ENCODE measurements at places on chromosomes 6 and 20.

- DNase-seq, result no peak
Observed at GRCh38 chr6:2232445-2232844, 13.0 kb downstream of the GMDS start.

DNA sequence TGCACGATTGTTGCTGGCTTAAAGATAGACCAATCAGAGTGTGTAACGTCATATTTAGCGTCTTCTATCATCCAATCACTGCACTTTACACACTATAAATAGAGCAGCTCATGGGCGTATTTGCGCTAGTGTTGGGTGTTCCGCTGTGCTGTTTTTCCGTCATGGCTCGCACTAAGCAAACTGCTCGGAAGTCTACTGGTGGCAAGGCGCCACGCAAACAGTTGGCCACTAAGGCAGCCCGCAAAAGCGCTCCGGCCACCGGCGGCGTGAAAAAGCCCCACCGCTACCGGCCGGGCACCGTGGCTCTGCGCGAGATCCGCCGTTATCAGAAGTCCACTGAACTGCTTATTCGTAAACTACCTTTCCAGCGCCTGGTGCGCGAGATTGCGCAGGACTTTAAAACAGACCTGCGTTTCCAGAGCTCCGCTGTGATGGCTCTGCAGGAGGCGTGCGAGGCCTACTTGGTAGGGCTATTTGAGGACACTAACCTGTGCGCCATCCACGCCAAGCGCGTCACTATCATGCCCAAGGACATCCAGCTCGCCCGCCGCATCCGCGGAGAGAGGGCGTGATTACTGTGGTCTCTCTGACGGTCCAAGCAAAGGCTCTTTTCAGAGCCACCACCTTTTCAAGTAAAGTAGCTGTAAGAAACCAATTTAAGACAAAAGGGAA is 57.9 kb downstream of the TRIM38 start:
- peak; percentile 95 for DNase-seq

DNA sequence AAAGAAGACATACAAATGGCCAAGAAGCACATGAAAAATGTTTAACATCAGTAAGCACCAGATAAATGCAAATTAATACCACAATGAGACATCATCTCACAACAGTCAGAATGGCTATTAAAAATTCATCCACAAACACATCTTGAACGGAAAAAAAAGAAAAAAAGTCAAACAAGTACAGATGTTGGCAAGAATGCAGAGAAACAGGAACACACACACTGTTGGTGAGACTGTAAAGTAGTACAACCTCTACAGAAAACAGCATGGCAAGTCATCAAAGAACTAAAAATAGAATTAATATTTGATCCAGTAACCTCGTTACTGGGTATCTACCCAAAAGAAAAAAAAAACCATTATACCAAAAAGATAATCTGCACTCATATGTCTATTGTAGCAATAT is 6.5 kb downstream of the STX7 start:
- no peak for DNase-seq

DNA sequence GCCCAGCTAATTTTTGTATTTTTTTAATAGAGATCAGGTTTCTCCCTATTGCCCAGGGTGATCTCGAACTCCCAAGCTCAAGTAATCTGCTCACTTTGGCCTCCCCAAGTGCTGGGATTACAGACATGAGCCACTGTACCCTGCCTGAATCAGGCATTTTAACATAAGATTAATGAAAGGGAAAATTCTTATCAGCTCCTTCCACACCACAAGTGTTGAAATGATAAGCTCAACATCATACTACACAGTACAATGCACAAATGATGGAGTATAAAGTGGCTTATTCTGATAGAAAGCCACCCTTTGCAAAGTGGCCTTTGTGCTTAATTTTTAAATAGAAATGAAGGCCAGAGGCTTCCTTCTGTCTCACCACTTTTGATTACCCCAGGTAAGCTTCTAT is 71.3 kb upstream of the MCHR2 start:
- no peak for DNase-seq

DNA sequence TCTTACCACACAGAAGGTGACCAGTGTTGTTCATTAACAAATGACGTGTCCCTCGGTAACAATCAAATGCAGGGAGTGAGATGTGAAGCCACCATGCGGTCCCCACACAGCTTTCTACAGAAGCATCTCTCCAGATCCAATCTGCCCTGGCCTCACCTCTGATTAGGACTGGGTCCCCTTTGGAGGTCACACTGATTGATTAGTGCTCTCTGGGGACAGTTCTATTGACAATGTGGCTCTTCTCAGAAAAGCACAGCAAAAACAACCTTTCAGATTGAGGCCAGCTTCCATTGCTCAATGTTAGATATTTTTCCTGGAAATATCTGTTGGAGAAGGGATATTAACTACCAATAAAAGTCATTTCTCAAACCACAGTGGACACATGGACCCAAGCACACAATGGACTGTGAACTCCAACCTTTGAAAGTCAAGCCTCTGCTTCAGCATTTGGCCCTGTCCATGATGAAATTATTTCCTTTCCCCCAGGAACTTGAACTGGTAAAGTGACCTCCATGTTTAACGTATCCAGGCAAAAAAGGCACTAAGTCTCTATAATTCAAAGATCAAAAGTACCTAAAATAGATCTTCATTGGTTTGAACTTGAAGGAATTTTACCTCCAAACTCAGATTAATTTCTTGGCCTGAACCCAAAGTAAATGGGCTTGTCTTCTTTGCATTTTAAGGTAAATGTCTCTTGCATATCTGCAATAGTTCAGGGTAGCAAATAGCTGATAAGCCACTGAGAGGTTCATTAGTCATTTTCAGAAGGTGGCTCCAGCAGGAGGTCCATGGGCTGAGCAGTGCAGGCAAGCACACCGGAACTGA is 118.5 kb downstream of the FOXA2 start:
- DNase-seq, result no peak

DNA sequence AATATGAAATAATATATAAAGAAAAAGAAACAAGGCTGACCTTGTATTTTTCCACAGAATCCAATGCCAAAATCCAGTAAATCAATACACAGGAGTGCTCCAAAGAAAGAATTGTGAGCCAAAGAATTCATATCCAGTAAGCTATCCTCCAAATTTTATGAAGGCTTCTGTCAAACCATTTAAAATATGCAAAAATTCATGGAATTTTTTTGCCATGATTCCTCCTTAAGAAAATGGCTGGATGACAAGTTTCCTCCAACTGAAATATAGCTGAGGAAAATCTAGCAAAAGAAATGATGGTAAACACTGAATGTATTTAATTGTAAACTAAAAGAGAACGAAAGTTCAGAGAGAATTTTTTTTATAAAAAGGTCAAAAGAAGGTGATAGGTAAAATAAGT is 290.3 kb downstream of the UBE3D start:
- no peak for DNase-seq

- no peak for DNase-seq
Observed at GRCh38 chr20:36493051-36493800, 48.1 kb upstream of the MYL9 start.

- no peak for DNase-seq
Observed at GRCh38 chr20:13665709-13666395, 27.1 kb upstream of the TASP1 start.

GRCh38 chr20:14595051-14595450 is 257.6 kb upstream of the FLRT3 start:
- no peak for DNase-seq

DNA sequence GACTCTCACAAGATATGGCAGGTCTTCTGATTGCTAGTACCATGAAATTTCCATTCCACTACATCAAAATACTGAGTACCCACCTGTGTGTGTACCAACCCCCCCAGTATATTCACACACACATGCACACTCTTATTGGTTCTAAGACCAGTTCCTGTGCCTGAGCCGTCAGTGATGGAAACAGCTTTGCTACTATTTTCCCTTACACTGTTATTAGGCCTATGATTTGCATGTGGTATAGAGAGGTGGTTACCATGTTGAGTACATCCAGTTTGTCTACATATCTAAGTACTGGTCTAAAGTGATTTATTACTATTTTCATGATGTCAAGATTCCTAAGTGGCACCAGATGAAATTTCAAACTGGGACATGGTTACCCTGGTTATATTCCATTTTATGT is 459.9 kb downstream of the BCKDHB start:
- DNase-seq, result no peak

GRCh38 chr6:23371132-23371915 is 754.7 kb upstream of the NRSN1 start:
- no peak for DNase-seq

DNA sequence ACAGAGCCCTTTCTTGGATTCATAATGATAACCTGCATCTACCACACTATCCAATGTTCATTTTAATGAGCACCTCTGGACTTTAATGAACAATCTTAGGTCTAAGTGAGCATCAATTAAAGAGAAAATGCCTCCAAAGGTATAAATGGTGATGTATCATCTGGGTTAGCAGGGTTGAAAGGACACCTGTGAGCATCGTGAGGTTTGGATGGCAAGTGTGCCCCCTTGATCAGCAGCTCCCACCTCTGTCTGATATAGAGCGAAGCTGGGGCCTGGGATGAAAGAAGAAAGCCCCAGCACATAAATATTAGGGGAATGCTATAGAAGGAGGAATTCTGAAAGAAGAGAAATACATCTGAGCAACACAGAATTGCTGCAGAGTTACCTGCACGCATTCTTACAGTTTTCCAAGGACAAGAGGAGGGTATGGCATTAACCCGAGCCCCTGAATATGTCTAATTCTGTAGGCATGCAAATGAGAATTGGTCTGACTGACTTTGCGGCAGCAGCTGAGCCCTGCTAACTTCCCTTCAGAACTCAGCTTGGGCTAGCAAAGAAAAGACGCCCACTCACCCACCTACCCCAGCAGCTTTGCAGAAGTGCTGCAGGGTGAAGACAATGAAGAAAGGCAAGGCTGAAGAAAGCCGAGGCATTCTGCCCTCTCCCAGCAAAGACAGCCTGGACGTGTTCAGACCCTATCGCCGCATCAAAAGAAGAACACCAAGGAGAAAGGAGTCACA is 136.2 kb downstream of the GMPR start:
- no peak for DNase-seq

DNA sequence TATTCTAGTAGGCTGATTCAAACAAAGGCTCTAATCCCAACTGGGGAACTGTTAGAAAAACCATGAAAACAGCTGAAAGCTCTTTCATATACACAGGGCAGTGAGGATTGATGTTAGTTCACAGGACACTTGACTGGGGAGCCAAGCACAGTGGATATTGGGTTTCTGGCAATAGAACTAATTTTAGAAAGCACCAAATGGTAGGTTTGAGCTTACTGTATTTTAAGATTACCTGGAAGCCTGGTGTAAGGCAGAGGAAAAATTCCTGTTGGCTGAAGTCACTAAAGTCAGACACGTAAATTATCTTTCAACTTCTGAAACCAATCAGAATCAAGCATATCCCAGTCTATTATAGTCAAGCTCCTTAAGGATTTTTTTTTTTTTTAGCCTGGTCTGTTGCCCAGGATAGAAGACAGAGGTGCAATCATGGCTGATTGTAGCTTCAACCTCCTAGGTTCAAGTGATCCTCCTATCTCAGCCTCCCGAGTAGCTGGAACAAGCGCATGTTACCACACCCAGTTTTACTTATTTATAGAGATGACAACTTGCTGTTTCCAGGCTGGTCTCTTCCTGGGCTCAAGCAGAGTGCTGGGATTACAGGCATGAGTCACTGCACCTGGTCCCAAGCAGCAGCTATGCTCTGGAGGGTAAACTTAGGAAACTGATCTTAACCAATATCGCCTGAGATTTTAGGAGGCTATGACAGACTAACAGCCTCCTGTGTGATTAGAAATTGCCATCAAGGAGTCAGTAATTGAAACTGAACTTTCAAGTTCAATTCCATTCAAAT is 32.5 kb upstream of the SYNCRIP start:
- no peak for DNase-seq

DNA sequence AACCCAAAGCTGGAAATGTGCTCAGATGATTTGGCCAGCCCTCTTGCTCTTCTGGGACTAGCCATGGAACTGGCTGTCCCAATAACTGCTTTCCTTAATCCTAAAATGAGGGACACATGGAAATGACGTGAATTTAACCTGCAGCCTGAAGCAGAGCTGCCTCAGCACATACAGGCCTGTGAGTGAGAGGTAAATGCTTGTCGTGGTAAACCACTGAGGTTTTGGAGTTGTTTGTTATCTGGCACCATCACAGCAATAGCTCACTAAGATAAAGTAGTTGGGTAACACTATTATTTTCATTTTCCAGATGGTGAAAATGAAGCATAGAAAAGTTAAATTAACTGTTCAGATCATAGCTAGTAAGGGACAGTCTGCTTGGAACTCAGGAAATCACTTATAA is 333.4 kb upstream of the CHD6 start:
- DNase-seq, result no peak

DNA sequence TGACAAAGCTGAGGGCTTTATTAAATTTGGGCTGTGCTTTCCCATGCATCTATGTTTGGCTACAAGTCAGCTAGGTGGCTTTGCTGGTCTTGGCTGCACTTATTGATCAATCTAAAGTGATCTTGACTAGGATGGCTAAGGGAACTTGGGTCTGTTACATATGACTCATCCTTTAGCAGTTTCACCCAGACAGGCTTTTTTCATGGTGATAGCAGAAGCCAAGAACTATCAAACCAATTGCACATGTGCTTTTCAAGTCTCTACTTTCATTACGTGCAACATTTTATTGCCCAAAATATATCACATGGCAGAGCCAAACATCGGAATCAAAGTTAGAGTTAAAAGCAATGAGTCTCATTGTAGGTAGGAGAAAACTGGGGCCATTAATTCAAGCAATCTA is 626.3 kb downstream of the TENT5A start:
- DNase-seq, result no peak

GRCh38 chr20:63335711-63336110 is 25.4 kb downstream of the CHRNA4 start:
- no peak for DNase-seq

GRCh38 chr6:152462716-152463115 is 174.4 kb downstream of the SYNE1 start:
- no peak for DNase-seq

DNA sequence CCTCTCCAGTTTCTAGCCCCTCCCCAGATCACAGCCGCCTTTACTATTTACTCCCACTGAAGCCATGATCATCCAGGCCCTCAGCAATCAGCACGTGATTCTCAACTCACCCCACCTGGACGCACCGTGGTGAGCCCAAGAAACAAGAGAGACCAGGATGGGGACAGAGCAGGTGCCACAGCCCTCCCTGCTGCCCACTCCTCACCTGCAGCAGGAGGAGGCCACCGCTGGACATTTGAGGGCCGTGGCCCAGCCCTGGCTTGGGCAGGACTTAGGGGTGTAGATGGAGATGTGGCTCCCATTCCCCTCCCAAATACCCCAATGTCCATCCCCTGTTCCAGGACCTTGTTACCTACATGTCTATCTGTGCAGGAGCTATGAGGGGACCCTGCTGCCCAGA is 20.3 kb downstream of the HLA-F start:
- DNase-seq, result no peak

DNA sequence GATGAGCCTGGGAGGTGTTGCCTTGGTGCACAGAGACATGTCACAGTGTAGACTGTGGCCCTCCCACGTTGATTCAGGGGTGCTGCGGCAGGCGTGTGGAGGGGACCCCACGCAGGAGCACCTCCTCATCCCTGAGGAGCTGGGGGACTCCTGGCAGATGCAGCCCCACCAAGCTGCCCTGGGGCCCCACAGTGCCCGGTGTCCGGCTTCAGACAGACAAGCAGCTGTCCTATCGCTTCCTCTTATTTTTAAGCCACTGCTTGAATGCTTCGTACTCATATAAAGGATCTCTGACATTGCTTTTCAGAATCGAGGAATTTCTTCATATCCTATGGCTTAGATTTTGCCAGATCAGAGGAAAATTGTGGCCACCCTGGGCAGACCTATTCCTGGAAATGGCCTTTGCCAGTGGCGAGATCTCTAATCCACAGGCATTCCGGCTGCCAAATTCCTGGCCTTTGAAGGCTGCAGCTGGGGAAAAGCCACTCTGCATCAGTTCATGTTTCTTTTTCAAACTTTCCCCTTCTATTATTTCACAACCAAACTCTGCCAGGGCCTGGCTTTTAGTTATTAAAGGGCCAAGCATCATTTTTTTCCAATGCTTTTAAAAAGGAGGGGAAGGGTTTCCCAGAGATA is 337.0 kb downstream of the THBS2 start:
- DNase-seq, result no peak
